ENCODE measurements at places on chromosomes 7 and 10.

DNA sequence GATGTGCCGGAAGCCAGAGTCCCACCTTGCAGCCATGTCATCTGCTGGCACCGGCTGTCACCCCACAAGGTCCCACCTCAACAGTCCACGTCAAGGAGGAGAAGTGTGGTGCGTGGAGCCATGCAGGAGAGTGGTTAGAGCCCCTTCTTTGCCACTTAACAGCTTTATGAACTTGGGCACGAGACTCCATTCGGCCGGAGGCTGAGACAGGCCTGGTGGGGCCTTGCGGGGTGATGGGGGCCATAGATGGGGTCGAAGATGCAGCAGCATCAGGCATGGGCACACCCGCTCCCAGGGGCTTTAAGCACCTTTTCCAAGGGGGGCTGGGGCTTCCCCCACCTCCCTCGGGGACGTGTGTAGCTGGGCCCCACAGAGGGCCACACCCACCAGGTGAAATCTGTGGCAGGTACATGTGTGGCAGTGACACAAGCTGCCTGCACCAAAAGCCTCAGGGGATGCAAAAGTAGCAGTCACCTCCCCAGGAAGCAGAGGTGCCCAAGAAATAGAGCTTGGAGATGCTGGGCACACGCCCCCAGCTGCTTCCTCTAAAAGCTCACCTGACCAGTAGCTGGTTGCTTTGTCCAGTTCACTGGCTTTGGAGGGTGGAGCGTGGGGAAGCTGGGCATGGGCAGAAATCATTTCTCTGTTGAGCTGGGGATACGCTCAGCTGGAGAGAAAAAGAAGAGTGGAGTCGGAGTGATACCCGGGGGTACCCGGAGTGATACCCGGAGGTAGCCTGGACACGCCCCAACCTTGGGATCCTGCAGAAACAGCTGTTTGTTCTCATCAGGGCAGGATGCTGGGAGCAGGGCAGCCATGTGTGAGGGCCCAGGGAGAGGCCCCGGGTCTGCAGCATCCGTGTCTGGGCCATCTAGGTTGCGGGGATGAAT is 199.8 kb downstream of the EBF3 start:
- no peak for DNase-seq

DNA sequence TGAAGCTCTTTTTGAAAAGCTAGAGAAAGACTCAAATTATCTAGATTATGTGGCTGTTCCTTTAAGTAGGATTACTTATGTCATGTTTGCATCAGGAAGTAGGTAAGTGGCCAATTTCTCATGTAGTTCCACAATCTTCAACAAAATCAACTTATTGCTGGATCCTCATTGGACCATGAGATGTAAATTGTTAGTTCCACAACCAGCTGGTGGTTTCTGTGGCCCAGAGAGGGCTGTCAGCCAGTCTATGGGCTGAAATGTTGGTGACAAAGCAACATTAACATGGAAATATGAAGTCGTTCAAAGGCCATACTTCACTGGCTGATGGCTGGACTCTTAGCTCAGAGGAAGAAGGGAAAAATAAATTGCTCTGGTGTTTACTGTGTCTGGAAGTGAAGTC is 157.9 kb downstream of the PLXDC2 start:
- no peak for DNase-seq

DNA sequence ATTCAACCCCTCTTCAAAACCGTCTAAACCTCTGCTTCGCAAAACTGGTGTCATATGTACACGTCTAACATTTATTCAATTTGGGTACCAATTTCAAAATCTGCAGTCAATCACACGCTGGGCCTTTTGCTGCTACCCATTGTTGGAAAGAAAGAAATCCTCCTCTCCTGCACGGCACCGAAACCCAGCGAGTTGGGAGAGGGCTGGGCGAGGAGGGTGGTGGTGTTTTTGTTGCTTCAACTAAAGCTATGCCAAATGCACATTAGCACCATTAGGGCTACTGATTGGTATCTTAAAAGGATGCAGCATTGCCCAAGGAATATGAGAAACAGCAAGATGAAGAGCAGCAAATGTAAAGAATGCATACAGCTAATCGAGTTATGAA is 7.8 kb downstream of the EBF3 start:
- no peak for DNase-seq

DNA sequence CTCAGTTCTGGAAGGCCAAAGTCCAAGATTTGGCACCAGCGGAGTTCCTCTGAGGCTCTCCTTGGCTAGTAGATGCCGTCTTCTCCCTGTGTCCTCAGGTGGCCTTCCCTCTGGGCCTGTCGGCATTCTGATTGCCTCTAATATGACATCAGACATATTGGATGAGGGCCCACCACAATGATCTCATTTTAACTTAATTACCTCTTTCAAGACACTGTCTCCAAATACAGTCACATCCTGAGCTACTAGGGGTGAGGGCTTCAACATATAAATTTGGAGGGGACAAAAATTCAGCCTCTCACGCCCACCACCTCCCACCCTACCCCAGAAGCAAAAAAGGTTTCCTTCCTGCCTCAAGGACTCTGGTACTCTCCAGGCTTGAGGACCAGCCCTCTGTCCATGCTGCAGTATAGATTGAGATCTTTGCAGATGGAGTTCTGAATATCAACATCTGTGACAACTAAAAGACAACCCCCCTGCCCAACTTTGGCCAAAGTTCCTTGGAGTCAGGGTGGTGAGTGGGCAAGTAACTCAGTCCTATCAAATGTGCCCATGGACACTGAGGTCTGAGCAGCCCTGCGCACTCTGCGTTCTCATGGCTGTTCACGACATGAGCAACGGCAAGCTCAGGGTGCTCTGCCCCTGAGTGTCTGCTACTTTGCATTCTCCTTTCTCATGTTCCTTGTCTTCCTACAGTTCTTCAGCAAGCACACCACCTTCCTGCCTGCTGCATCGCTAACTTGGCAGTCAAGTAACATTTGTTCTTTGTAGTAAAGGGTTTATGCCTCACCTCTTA is 11.5 kb downstream of the TMEM176B start:
- DNase-seq, result no peak

- no peak for DNase-seq
Measured at GRCh38 chr10:7435674-7436073, 24.8 kb upstream of the SFMBT2 start.

DNA sequence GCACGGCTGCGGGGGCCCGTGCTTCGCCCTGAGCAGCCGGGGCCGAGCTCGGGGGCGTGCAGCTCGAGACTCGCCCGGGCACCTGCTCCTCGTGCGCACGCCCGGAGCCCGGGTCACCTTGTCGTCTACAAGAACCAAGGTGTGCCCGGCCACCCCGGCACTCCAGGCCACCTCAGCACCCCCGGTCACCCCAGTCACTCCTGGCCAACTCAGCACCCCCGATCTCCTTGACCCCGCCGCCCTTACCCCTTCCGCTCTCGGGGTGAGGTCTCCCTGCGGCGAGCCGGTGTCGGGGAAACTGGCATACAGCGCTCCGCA is 268 bp upstream of the IGFBP3 start:
- DNase-seq, result no peak

DNA sequence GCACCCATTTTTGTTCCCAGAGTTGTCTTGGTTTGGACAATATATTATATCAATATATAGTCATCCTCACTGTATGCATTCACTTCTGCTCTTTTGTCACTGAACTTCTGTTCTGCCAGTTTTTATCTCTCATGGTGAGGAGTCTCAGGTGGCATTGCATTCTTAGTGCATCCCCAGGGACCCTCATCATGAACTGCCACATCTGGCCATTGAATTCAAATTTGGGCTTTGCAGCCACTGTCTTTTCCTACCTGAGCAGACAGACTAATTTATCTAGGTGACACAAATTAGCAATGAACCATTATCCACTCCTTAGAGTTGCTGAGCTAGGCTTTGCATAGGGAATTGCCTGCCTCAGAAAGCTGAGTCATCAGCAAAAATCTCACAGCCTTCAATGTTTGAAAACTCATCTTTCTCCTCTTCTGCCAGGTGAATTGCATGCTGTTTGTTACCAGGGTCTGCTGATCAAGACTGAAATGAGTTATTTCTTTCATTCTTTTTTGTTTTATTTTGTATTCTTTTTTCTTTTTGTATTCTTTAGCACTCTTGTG is 316.8 kb upstream of the MTPN start:
- no peak for DNase-seq

Measured in T-helper 2 cell (primary cell).